ENCODE measurements at places on chromosomes 7 and 10.

GRCh38 chr7:126696256-126697038 is 556.3 kb downstream of the GRM8 start:
- DNase-seq: no peak

- DNase-seq: no peak
These were observed 86.9 kb downstream of the MPP7 start for GRCh38 chr10:28215930-28216329.

- DNase-seq: no peak
These were observed 412 bp downstream of the PIP4K2A start for GRCh38 chr10:22713853-22714478.

GRCh38 chr10:133334503-133335245 is 2.0 kb downstream of the CALY start:
- DNase-seq: no peak

DNA sequence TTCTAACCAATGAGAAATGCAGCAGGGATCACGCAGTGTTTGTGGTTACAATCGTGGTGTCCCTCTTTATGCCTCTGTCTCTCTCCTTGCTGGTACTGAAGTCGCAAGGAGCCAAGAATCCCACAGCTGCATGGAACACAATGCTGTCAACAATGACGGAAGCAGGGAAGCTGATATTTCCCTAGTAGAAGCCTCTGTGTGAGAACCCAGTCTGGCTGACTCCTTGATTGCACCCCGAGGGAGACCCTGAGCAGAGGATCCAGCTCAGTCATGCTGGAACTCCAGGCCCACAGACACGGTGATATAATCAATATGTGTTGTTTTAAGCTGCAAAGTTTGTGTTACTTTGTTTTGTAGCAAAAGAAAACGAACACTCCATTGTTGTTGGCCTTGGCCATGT is 677.9 kb downstream of the PARD3 start:
- DNase-seq: no peak

DNA sequence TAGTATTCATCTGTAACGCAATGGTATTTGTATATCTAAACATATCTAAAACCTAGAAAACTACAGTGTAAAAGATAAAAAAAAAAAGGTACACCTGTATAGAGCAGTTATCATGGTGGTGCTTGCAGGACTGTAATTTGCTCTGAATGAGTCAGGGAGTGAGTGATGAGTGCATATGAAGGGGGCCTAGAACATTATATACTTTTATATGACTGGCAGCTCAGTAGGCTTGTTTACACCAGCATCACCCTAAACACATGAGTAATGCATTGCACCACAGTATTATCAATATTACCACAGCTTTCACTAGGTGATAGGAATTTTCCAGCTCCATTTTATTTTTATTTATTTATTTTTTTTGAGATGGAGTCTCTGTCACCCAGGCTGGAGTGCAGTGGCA is 40.8 kb downstream of the TRIM24 start:
- DNase-seq: no peak

- DNase-seq: no peak
These were observed 17.0 kb upstream of the LIMK1 start for GRCh38 chr7:74066626-74067025.

- DNase-seq: no peak
These were observed 5.5 kb upstream of the TFPI2 start for GRCh38 chr7:93895859-93896600.

GRCh38 chr7:127905491-127906330 is 125.5 kb downstream of the LRRC4 start:
- DNase-seq: no peak

- DNase-seq: no peak
These were observed 14.8 kb downstream of the ACSM6 start for GRCh38 chr10:95208702-95209391.

GRCh38 chr10:13337827-13338196 is 10.3 kb downstream of the SEPHS1 start:
- DNase-seq: no peak

GRCh38 chr10:8174762-8175161 is 120.3 kb downstream of the GATA3 start:
- DNase-seq: no peak

GRCh38 chr10:29524294-29524693 is 110.5 kb downstream of the SVIL start:
- no peak for DNase-seq

GRCh38 chr7:27329909-27330308 is 87.3 kb downstream of the EVX1 start:
- DNase-seq: no peak

- no peak for DNase-seq
These were observed 30.2 kb downstream of the UNC5B start for GRCh38 chr10:71242622-71243009.
